Stomach (tissue), 19 donors: ENCODE measurements at places on chromosomes 7 and 10.

DNA sequence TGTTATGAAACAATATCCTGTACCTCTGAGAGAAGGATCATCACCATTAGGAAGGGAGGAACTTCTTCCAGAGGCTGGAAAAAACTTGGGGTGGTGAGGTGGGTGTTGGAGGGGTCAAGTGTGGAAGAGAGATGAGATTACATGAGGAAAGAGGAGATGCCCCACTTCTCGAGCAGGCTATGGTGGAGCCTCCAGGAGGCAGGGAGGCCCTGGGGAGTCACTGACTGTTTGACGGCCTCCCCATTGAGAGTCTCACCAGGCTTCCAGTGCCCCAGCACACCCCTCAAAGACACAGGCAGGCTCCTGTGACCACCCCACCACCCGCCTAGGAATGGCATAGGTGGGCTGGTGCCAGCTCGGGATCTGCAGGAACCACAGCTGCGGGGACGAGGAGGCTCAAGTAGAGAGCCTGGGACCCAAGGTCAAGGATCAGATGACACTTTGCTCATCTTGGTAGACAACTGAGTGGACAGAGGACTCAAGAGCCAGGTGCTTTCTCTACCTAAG, 185.3 kb upstream of the GDF10 start:
- DNase-seq: no peak

GRCh38 chr7:94633687-94634086, 22.2 kb downstream of the SGCE start:
- DNase-seq: no peak

DNA sequence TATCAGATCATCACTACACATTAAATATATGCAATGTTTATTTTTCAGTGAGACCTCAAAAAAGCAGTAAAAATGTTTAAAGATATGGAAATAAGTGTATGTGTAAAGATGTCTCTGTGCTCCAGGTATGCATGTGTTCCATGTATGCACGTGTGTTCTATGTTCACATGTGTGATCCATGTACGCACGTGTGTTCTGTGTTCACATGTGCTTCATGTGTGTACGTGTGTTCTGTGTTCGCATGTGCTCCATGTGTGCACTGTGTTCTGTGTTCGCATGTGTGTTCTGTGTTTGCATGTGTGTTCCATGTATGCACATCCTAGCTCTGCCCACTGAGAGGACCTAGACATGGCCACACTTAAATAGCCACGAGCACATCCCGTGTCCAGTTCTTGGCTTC, 15.6 kb upstream of the PDIA4 start:
- no peak for DNase-seq

- DNase-seq: no peak
These were observed 194.2 kb downstream of the HPSE2 start for GRCh38 chr10:99041468-99041867.

DNA sequence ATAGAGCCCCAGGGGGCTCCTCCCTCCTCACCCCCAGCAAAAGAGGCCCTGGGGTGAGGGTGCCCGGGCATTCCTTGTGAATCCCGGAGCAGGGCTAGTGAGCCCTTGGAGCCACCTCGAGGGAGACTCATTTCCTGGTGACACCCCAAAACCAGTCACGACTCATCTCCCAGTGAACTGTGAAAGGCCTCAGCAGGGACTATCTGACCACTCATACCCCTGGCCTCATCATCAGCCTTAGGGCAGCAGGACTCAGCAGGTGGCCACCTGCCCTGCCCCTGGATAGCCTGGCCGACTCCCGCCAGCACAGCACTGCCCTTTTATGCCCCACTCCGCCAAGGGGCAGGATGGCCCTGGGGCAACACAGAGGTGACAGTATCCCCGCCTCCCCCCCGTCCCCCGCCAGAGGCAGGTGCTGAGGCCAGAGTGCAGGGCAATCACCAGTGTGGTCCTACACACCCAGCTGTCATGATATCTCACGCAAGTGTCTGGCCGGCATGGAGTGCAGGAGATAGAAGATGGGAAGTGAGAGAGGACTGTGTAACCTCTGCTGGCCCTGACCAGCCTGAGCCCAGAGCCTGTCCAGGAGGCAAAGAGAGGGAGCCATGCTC, 3.2 kb downstream of the SNCG start:
- peak; percentile 10 for DNase-seq
